Jurkat, Clone E6-1 (cell line): ENCODE measurements at places on chromosomes 11 and 22.
A peak's percentile ranks its signal among the peaks of the same experiment; 100 is the strongest.

DNA sequence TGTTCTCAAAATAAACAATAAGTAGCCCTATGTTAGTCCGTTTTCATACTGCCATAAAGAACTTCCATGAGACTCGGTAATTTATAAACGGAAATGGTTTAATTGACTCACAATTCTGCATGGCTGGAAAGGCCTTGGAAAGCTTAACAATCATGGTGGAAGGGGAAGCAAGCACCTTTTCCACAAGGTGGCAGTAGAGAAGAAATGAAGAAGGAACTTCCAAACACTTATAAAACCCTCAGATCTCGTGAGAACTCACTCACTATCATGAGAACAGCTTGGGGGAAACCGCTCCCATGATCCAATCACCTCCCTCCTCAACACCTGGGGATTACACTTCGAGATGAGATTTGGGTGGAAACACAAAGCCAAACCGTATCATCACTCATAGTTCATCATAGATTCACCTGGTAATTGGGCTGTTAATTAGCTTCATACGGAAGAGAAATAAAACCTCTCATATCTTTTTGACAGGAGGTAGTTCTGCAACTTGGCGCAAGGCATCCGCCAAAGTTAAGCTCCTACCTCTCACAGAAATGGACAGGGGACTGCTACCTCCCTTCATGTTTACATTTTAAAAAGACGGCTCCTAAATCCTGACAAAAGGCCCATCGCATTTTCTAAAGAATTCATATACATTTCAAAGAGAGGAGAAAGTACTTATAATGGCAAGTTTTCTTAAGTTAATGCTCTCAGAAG is 49.0 kb downstream of the MUC15 start:
- peak; percentile 10 for DNase-seq

GRCh38 chr11:117180661-117181585 is 2.4 kb downstream of the SIDT2 start:
- DNase-seq, result peak; percentile 87

- no peak for DNase-seq
Measured at GRCh38 chr11:33703788-33704187, 3.2 kb upstream of the C11orf91 start.

- DNase-seq, result no peak
Measured at GRCh38 chr11:118522571-118523072, 4.7 kb upstream of the TTC36 start.
